ENCODE measurements at places on chromosomes 5 and 9. TPM values are rescaled to one million over a fixed set of nuclear protein-coding genes. Genes with fewer than 3 reads are reported as not detected.

Gene SGCD
- 10.3 TPM for total RNA-seq

Gene INSL4
- total RNA-seq = not detected

DNA sequence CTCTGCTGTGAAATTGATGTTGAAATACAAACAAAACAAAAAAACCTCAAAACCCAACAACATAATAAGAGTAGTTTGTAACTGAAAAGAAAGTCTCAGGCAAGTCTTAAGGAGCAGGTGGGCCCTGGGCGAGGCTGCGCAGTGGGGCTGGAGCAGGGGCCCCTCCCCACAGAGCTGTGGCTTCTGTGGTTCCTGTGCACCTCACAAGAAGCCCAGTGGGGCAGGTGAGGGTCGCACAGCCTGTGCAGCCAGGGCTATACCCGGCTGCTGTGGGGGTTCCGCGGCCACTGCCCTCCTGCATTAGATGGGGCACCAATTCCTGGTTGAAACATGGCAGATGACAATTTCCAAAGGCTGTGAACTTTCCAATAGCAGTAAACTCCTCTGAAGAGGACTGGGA, 75.3 kb downstream of the TRIO start:
- peak overlapping the region; percentile 35 for H3K27ac ChIP-seq
- no peak for DNase-seq
- no peak overlapping the region for H3K4me3 ChIP-seq
- H3K4me1 ChIP-seq = peaks cover 31% of the 10 kb centered on the region
- H3K27me3 ChIP-seq = no peaks in the 10 kb centered on the region

Gene PCDHA11
- 0.23 TPM for total RNA-seq

DNA sequence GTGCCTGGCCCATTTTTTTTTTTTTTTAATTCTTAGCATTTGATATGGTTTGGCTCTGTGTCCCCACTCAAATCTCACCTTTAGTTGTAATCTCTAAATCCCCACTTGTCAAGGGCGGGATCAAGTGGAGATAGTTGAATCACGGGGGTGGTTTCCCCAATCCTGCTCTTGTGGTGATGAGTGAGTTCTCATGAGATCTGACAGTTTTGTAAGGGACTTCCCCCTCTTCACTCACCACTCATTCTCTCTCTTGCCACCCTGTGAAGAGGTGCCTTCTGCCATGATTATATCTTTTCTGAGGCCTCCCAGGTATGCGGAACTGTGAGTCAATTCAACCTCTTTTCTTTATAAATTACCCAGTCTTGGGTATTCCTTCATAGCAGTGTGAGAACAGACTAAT, 27.2 kb downstream of the NDUFAF2 start:
- no peak overlapping the region for H3K27ac ChIP-seq
- H3K4me3 ChIP-seq = no peak overlapping the region
- no peak for DNase-seq

DNA sequence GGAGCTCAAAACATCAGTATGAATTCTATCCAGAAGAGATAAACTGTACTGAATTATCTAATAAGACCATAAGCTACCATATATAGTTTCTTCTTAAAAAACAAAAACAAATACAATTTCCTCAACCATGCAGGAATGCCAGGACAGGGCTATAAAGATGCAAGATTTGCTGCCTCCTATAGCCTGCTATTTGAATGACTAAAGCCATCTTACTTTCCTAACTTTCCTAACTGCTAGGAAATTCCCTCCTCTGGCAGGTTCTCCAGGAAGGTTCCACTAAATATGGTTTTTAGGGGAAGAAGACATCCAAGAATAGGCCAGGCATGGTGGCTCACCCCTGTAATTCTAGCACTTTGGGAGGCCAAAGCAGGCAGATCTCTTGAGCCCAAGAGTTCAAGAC, 15.1 kb downstream of the KIF27 start:
- no peak overlapping the region for H3K27ac ChIP-seq
- H3K36me3 ChIP-seq = no peaks in the 10 kb centered on the region
- no peaks in the 10 kb centered on the region for H3K4me1 ChIP-seq
- H3K4me3 ChIP-seq = no peak overlapping the region

- DNase-seq = no peak
- H3K4me3 ChIP-seq = no peak overlapping the region
- H3K36me3 ChIP-seq = no peaks in the 10 kb centered on the region
These were observed 195.5 kb downstream of the SEMA5A start for GRCh38 chr5:9350301-9350797.

DNA sequence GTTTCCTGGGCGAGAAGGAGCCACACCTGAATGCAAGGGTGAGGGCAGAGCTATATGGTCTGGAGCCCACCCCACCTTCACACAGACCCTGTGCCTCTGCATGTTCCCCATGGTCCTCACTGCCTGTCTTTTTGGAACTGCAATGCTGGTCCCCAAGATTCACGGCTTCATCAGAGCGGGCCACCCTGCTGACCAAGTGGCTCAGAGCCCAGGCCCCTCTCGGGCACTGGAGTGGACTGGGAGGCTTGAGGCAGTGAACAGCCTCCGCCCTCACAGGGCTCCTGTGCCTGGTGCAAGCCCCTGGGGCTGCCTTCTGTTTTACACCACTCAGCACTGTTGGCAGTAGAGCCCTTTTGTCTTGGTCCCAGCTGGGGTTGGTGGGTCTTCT, 143.2 kb downstream of the CACNA1B start:
- H3K4me3 ChIP-seq = no peak overlapping the region
- no peaks in the 10 kb centered on the region for H3K4me1 ChIP-seq
- H3K36me3 ChIP-seq = no peaks in the 10 kb centered on the region
- no peak for DNase-seq
- H3K27ac ChIP-seq = no peak overlapping the region
- H3K27me3 ChIP-seq = no peaks in the 10 kb centered on the region

Gene FIBCD1
- total RNA-seq = not detected

- H3K27me3 ChIP-seq = no peaks in the 10 kb centered on the region
- no peaks in the 10 kb centered on the region for H3K36me3 ChIP-seq
- no peak overlapping the region for H3K27ac ChIP-seq
- no peaks in the 10 kb centered on the region for H3K4me1 ChIP-seq
- DNase-seq = no peak
These were observed 314.5 kb downstream of the CCDC171 start for GRCh38 chr9:15867334-15867733.

GRCh38 chr5:93756372-93756771, 15.0 kb upstream of the POU5F2 start:
- H3K4me3 ChIP-seq = no peak overlapping the region
- DNase-seq = no peak
- H3K27ac ChIP-seq = no peak overlapping the region
- no peaks in the 10 kb centered on the region for H3K36me3 ChIP-seq
- no peaks in the 10 kb centered on the region for H3K27me3 ChIP-seq

DNA sequence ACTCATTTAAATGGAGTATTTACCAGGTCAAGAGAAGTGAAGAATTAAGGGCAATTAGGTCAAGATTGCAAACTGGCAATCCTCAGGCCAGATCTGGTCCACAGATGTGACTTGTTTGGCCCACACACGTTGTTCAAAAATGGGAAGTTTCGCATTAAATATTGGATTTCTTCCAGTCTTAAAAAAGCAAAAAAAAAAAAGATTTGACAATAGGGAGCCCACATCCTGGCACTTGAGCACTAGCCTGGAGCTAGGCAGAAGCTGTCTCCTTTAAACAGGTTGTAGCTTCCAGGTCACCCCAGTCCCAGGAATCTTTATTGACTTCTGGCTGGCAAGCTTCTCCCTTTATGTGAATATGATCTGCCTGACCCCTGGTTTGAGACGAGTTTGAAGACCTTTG, 520.4 kb downstream of the RAB3C start:
- H3K27me3 ChIP-seq = no peaks in the 10 kb centered on the region
- no peak overlapping the region for H3K4me3 ChIP-seq
- H3K36me3 ChIP-seq = no peaks in the 10 kb centered on the region

- no peaks in the 10 kb centered on the region for H3K36me3 ChIP-seq
- H3K4me1 ChIP-seq = peaks cover 3% of the 10 kb centered on the region
- H3K4me3 ChIP-seq = no peak overlapping the region
- no peak for DNase-seq
- H3K27me3 ChIP-seq = no peaks in the 10 kb centered on the region
- no peak overlapping the region for H3K27ac ChIP-seq
These were observed 7.6 kb downstream of the TTC16 start for GRCh38 chr9:127723444-127723843.

GRCh38 chr9:133144904-133145851, 18.5 kb downstream of the GBGT1 start:
- H3K27ac ChIP-seq = no peak overlapping the region
- H3K4me1 ChIP-seq = peaks cover 10% of the 10 kb centered on the region
- no peaks in the 10 kb centered on the region for H3K27me3 ChIP-seq
- H3K4me3 ChIP-seq = no peak overlapping the region
- DNase-seq = no peak

Gene PPP2R2B
- total RNA-seq = 2.8 TPM

GRCh38 chr5:137500615-137501225, 1.6 kb upstream of the SPOCK1 start:
- H3K27me3 ChIP-seq = no peaks in the 10 kb centered on the region
- no peaks in the 10 kb centered on the region for H3K4me1 ChIP-seq
- no peak overlapping the region for H3K4me3 ChIP-seq
- DNase-seq = no peak

DNA sequence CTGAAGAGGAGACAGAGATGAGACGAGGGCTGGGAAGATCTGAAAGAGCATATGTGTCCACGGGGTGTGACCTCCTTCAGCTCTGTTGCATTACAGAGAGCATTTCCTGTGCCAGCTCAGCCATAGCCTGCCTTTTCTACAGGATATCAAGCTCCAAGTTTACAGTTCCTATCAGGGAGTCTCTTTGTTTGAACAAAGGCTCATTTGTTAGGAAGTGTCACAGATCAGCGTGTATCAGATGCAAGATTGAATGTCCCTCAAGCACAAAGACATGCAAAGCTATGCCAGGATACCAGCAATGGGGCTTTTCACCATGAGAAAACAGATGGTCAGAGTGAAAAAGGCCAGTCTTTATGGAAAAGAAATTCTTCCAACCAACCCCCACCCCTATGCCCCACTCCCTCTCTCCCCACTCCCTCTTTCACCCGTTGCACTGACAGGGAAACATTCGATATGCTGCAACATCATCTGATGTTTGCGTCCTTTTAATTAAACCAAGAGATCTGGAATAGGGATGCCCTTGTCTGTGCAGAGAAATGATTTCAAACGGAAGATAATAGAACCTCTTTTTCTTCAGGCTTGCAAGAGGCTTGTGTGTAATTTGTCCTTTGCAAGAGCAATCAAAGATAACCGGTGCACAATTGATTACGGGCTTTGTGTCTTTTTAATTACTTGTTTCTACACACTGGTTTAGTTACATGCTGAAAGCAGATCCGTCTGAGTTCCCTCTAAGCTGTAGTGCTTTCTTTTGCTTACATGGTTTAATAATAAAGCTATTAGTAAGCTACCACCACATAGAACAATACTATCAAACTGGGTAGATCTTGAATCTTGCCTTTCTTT, 263.1 kb upstream of the RGMB start:
- H3K36me3 ChIP-seq = no peaks in the 10 kb centered on the region
- no peak overlapping the region for H3K27ac ChIP-seq
- H3K4me3 ChIP-seq = no peak overlapping the region

Gene ECM2
- 35.0 TPM for total RNA-seq

Measured in ovary (tissue), 10 donors.